ENCODE measurements at places on chromosomes 11 and 22.

GRCh38 chr11:126095745-126096144 is 33.1 kb upstream of the CDON start:
- DNase-seq = no peak

- DNase-seq = no peak
Observed at GRCh38 chr11:131691181-131692041, 321.0 kb downstream of the NTM start.

DNA sequence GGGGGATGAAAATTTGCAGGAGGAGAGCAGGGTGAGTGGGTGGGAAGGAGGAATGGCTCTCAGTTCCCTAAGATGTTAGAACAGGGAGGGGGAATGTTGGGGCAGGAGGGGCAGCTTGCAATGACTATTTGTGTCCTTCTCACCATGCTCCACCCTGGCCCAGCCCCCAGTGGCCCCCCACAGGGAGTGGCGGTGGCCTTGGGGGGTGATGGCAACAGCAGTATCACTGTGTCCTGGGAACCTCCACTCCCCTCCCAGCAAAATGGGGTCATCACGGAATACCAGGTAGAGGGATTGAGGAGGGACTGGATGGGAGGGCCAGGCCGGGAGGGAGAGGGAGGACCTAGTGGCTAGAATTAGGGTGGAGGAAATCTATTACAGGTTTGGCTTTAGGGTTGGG is 10.2 kb downstream of the ROBO3 start:
- DNase-seq = no peak

DNA sequence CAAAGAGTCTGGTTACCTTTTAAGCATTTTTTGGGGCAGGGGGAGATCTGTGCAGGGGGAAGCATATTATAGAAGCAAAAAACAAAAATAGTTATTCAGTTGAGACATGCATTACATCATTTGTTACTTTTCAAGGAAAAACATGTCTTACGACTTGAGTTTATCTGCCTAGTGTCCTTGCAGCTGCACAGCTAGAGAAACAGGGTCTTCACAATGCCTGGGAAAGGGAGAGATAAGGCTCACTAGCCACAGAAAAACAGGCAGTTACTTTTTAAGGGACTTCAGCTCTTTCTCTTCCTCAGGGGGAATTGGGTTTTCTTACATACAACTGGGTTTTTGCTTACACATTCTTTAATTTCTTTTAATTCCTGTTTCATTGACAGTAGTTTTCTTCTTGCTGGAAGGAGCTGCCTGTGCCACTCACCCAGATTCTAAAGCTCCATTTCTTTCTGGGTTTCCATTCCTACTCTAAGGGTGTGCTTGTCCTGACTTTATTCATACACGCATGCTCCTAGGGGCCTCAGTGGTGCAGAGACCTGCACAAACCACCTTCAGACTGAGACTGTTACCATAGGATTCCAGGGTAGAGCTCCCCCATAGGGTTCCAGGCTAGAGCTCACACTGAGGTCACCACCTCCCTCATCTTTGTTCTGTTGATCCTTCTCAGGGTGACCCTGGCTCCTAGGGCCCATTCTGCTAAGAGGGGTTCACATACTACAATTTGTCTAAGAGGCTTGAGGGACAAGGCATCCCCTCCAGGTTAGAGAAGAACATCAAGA is 14.7 kb upstream of the UBQLNL start:
- no peak for DNase-seq

DNA sequence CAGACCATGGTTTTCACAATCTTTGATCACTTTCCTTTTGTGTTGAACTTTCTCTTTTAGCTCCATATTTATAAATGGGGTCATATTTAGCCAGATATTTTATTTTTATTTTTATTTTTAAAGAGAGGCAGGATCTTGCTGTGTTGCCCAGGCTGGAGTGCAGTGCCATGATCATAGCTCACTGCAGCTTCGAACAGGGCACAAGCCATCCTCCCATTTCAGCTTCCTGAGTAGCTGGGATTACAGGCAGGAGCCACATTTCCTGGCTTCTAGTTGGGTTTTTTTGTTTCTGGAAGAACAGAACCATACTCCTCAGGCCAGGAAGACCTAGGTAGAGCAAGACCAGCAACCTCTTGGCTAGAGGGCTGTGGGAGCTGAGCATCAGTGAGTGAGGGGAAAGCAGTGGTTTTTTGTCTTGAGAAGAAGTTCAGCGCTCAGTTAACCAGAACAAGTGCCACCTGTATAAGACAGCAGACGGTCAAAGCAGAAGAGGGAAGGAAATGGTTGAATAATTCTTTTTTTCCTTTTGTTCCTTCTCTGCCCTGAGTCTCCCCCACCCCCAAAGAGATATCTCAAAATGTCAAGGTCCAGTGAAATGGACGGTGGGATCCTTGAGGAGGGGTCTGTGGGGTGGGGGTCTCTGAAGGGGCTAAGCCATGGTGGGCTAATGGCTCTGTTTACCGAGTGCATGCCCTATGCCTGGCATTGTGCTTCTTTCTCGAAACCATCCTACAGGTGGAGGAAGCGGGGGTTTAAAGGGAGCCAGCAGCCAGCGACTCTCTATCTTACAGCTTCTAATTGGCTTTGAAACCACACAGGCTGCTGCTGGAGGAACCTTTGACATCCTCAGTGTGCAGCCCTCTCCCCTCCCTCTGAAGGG is 63.0 kb downstream of the PTPRJ start:
- no peak for DNase-seq

DNA sequence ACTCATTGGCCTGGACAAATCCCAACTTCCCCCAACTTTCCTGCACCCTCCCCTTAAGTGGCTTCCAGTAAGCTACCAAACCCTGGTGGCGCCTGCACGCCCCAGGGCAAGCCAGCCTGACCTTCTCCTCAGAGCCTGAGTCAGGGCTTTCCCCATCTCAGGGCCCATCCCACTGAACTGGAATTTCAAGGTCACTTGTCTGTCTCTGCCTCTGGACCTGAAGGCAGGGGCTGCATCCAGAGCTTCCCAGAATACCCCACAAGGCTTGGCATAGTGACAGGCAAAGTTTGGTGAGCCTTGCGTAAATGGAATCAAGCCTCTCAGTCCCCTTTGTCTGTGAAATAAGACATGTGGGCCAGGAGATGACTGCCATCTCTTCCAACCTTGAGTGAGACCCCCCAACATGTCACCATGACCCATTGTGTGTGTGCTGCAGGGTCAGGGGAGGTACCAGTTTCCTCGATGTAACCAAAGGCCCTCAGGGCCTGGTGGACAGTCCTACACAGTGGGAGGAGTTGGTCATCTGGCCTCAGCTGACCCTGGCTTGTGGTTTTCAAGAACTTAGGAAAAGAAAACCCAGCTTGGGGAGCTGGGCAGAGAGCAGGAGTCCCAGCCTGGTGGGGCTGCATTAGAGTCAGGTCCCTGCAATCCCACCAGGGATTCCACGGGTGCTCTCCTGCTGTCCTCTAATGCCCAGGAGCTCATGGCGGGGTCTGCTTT is 8.9 kb downstream of the ALX4 start:
- DNase-seq = no peak

DNA sequence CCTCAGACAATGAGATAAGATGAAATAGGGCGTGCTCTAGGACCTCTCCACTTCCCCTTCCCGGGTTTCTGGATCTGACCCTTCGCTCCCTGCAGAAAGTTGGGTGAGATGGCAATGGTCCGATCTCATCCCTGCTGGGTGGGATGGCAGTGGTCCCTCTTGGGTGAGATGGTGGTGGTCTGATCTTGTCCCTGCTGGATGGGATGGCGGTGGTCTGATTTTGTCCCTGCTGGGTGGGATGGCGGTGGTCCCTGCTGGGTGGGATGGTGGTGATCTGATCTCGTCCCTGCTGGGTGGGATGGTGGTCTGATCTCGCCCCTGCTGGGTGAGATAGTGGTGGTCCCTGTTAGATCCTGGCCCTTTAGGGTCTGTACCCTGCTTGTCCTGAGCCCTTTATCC is 21.3 kb downstream of the ST14 start:
- no peak for DNase-seq

GRCh38 chr11:118374729-118375128 is 15.3 kb downstream of the UBE4A start:
- no peak for DNase-seq

- DNase-seq = no peak
Observed at GRCh38 chr11:12403122-12403996, 26.0 kb downstream of the PARVA start.

GRCh38 chr22:38165922-38166593 is 15.6 kb downstream of the PLA2G6 start:
- DNase-seq = no peak

DNA sequence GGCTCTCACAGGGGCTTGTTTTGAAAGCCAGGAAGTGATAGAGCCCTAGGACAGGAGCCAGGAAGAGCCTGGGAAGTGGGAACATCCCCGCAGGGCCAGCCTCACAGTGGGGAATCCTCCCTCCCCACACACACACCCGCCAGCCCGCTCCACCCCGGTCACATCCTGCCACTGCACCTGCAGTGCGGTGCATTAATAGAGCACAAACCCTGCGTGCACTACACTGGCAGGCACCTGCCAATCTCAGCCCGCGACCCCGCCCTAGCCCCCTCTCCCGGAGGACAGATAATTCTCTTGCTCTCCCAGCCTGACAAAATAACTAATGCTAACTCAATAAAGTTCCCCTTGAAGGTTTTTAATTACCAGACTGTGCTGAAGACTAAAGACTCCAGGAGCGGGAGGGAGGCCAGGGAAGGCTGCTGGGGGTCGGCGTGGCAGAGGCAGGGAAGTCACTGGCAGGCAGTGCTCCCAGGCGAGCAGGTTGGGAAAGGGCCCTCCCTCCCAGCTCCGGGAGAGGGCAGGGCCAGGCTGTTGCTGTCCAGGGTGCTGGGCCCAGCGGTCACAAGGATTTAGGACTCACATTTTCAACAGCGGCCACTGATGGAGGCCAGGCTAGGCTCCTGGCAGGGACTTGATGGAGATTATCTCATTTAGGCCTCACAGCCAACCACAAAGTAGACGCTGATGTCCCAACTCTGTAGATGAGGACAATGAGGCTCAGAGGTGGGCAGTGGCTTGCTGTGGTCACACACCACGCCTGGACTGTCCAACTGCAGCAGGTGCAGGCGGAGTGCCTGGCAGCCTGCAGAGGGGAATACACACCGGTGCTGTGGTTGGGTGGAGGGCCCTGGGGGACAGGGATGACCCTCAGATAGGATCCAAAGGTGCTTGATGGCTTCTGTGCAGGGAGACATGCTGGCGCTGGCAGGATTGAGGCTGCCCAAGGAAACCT is 23.9 kb upstream of the TCF20 start:
- no peak for DNase-seq

DNA sequence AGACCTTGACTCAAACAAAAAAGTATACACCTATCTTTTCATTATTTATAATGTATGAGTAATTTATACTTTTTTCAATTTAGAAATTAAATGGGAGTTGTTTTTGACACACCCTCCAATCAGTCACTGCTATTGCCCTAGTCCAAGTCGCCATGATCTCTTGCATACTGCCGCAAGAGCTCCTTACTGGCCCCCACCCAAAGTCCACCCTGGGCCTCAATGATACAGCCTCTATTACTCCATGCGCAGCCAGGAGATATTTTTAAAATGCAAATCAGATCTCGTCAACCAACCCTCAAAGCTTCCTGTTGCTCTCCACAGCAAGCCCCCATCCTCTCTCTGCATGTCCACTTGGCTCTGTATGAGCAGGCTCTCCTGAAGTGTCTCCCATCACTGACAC is 12.8 kb upstream of the LMO1 start:
- DNase-seq = no peak

- no peak for DNase-seq
Observed at GRCh38 chr11:78391424-78391823, 26.2 kb downstream of the GAB2 start.

DNA sequence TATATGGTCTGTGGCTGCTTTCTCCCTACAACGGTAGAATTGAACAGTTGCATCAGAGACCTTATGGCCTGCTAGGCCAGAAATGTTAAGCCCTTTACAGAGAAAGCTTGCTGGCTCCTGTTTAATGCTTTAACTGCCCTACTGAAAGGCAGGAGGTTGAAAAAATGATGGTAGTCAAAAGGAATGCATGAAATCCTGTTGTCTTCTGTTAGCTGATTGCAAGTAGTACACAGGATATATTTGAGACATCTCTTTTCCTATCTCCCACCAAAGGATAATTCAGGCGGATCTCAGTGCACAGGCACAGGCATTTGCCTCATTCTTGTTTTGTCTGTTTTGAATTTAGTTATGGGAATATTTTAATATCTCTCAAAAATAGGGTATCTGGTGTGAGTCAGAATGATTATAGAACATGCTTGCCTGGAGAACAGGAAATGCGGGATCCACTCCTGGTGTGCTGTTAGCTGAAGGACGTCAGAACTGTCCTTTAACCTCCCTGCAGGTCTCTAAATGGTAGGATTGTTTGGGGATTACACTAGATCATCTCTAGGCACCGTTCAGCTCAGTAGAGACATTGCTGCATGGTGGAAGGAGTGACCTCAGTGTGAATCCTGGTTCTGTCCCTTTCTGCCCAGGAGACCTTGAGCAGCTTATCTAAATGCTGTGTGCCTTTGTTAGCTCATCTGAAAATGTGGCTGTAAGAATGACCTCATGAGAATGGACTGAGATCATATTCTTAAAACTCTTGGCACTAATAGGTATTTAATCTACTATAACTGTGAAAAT is 49.5 kb downstream of the PACS1 start:
- DNase-seq = no peak

DNA sequence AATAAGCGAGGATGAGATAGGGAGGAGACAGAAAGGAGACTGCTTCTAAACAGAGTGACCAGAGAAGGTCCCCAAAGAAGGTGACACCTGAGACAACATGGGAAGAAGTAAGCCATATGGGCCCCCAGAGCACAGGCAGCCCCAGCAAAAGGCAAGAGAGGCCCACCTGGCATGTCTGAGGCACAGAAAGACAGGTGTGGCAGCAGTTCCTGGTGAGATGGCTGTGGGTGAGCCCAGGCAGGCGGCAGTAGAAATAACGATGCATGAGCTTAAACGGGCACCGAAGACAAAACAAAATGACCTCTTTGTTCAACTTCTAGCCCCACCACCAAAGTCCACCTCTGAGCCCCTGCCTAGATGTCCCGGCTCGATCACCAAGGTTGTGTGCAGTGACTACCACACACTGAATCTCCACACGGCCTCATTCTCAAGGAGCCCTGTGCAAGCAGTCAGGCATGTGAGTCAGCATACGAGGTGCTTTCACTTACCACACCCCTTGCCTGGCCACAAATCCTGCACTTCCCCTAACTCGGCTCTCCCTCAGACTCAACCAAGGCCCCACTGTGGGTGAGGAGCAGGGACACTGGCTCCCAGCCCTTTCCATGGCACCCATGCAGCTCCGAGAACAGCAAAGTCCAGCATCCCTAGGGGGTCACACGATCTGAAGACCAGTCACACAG is 77.6 kb downstream of the PACSIN2 start:
- no peak for DNase-seq

GRCh38 chr11:133942577-133942976 is 14.2 kb downstream of the IGSF9B start:
- DNase-seq = no peak

- peak; percentile 76 for DNase-seq
Observed at GRCh38 chr11:66022401-66023185, 3.7 kb downstream of the CATSPER1 start.

Measured in activated CD4-positive, alpha-beta T cell treated with anti-CD3 and anti-CD28 coated beads for 24 hours (primary cell).